ENCODE measurements at places on chromosomes 3 and 15.

DNA sequence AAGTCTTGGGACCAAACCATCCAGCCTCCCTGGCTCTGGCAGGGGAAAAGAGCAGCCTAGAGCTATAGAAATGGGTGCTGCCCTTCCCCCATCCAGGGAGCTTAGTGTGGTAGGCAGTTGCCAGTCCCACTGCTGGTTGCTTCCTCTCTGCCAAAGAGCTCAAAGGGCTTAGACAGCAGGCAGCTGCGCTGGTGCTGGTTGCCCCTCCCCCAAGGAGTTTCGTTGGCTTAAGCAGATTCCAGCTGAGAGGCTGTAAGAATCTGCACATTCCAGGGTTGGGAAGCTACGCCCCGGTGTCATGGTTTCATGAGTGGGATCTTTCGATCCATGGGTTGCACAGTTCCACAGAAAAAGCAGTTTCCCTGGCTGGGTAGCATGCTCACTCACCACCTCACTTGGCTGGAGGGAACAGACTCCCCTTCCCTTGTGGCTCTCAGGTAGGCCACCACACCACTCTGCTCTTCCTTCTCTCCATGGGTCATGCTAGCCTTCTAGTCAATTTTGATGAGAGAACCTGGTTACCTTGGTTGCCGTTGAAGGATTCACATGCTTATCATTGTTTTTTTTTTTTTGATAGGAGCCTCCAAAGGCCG is 195.1 kb downstream of the EPHA6 start:
- no peak for DNase-seq

- DNase-seq: no peak
Observed at GRCh38 chr3:15315003-15315402, 17.4 kb downstream of the SH3BP5 start.

- no peak for DNase-seq
Observed at GRCh38 chr3:141294848-141295247, 63.2 kb downstream of the PXYLP1 start.

GRCh38 chr3:181290941-181291340 is 301.4 kb upstream of the DNAJC19 start:
- no peak for DNase-seq

- DNase-seq: no peak
Observed at GRCh38 chr15:81394603-81395002, 20.6 kb upstream of the TMC3 start.

- no peak for DNase-seq
Observed at GRCh38 chr3:78872195-78872594, 895.6 kb downstream of the ROBO1 start.

GRCh38 chr3:79038057-79038456 is 729.7 kb downstream of the ROBO1 start:
- no peak for DNase-seq

GRCh38 chr3:113270068-113270467 is 58.7 kb downstream of the BOC start:
- no peak for DNase-seq

GRCh38 chr15:74174958-74175253 is 1.4 kb downstream of the ISLR start:
- DNase-seq: no peak

GRCh38 chr15:52233405-52233804 is 42.2 kb upstream of the GNB5 start:
- no peak for DNase-seq

- DNase-seq: no peak
Observed at GRCh38 chr3:74646094-74646493, 31.6 kb upstream of the CNTN3 start.

- DNase-seq: no peak
Observed at GRCh38 chr3:69207031-69207430, 84.6 kb upstream of the LMOD3 start.

DNA sequence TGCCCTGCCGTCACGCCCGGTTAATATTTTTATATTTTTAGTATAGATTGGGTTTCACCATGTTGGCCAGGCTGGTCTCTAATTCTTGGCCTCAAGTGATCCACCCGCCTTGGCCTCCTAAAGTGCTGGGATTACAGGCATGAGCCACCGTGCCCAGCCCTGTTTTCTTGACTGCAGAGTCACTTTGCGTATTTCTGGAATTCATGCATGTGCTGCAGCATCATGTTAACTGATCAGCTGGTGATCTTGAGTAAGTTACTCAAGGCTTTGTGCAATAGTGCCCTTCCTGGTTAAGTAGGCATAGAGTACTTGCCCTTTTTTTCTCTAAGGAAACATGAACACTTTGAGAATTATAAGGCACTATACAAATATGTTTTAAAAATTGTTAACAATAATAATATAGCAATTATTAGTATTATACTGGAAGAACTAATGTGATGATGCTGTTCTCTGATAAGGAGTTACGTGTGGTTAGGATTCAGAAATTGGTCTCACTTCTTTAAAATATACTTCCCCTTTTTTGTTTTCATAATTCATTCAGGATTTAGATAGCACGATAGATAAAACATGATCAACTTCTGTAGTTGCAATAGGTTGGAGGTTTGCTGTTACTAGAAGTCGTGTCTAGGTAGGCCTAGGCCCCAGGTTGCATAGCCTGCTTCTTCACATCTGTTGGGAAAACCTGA is 33.6 kb downstream of the GPR171 start:
- no peak for DNase-seq

GRCh38 chr3:94127115-94127514 is 64.3 kb downstream of the NSUN3 start:
- no peak for DNase-seq

- DNase-seq: no peak
Observed at GRCh38 chr3:77244981-77245380, 205.1 kb downstream of the ROBO2 start.

DNA sequence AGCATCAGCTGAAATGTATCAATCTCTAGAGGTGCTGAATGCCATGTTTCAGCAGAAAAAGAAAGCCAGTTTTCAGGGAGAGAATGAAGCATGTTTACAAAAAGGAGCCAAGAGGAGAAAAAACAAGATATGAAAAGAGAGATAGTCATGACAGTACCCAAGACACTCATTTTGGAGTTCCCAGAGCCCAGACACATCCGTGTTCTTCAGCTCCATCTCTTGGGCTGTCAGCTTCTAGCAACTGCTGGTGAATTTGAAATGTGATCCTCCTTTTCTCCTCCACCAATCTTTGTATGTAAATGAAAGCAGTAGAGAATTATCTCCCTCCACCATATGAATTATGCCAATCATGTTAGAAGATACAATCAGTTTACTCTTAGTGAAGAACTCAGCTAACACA is 93.0 kb upstream of the SLC25A36 start:
- no peak for DNase-seq

DNA sequence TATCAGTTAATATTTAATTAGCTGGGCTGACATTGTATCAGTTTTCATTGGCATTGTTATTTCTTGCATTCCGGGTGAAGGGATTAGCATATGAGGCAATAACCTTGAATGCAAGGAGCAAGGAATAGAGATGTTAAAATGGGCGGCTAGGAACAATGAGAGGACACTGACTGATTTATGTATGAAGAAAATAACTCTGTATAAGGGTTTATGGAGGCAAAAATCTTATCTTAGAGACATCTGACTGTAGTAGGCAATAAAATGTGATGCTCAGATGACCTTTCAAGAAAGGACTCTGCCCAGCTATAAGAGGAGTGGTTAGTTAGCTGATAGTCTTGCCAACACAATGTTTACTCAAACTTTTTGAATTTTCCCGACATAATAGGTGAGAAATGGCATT is 158.3 kb downstream of the EFHB start:
- DNase-seq: no peak

- DNase-seq: no peak
Observed at GRCh38 chr3:156017352-156018030, 102.9 kb upstream of the KCNAB1 start.

DNA sequence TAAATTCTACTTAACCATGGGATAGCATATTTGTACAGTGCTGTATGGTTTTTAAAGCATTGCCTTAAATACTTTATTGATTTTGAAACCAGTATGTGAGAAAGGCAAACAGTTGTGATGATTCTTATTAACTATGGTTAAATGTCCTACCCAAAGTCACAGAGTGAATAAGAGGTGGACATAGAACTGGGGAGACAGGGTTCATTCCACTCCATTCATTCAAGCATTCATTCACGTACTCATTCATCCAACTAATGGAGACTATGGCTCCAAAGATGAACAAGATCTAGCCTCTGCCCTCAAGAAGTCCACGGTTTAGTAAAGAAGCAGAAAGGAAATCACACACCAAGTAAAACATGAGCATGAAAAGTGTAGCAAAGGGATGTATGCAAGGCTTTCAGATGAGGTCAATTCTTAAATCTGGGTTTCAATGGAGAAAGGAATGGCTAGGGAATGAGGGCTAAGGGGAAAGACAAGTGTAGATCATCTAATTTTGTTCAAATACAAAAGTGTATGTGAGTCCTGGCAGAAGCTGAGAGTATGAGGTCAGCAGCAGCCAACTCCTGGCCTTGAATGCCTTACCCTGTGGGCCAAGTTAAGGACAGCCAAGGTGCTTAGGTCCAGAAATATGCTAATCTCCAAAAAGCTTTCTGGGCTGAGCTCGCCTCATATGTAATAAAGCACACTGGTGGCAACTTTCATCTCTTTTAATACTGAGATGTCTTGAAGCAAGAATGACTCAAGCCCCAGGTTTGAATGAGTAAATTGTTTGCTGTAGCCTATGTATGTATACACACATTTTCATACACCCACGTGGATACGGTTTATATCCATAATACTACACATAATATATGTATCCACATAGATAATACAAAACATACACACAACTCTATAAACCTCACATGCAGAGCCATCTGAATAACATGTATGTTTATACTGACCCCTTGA is 4.3 kb downstream of the TNIK start:
- no peak for DNase-seq

DNA sequence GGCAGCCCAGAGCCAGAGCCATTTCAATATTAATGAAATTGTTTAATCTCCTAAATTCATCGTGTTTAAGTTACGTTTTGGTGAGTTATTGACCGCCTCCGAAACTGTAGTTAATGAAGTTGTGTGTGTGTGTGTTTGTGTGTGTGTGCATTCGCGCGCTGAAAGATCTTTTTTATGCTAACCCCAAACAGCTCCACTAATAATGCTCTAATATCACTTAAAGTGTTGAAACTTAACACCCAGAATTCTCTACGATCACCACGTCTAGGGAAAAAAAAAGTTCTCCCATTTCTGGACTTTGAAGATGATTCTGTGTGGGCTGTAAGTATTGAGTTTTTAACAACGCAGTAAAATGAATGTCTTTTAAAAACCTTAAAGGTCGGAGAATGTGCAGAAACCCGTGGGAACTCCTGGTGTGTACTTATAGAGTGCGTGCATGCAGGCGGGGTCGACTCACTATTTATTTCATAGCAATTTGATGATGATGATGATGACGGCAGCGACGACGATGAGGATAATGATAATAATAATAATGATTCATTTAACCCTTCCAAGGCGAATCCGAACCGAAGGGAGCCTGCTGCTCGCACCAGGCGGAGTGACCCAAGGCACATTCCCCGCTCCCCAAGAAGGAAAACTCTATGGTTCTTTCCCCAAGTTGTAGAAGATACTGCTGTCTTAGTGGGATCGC is 1.4 kb upstream of the FOXB1 start:
- no peak for DNase-seq

DNA sequence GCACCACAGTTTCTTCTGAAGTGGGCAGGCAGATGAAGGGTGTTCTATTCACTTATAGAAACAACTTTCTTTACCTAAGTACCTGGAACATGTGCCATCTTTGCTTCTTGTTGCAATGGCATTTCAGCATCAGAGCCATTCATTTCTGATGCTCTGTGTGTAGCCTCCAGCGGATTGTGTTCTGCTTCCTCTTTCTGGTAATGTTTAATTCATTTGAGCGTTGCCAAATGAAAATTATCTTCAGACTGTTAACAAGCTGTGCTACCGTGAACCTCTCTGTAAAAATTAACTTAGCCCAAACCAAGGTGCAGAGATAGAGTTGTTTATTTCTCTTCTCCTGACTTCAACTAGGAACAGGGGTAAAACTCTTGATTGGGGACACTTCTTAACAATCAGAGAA is 302.0 kb downstream of the EDEM1 start:
- no peak for DNase-seq

GRCh38 chr15:58518626-58519025 is 86.8 kb downstream of the LIPC start:
- DNase-seq: no peak

GRCh38 chr3:160127308-160127707 is 97.9 kb upstream of the C3orf80 start:
- no peak for DNase-seq

- no peak for DNase-seq
Observed at GRCh38 chr15:89101302-89102193, 13.3 kb downstream of the ABHD2 start.

GRCh38 chr3:53629402-53629723 is 135.0 kb downstream of the CACNA1D start:
- no peak for DNase-seq

- no peak for DNase-seq
Observed at GRCh38 chr3:158267015-158267414, 157.1 kb downstream of the RSRC1 start.

DNA sequence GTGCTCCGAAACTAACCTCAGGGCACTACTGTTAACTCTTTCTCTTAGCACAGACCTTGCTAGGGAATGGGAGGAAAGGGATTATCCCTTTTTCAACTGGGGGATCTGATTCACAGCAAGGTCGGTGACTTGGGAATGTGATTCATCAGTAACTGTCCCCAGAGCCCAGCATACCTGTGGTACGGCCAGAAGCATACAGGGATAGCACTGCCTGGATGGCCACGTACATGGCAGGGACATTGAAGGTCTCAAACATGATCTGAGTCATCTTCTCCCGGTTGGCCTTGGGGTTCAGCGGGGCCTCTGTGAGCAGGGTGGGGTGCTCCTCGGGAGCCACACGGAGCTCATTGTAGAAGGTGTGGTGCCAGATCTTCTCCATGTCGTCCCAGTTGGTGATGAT is 2.3 kb downstream of the ACTC1 start:
- no peak for DNase-seq

DNA sequence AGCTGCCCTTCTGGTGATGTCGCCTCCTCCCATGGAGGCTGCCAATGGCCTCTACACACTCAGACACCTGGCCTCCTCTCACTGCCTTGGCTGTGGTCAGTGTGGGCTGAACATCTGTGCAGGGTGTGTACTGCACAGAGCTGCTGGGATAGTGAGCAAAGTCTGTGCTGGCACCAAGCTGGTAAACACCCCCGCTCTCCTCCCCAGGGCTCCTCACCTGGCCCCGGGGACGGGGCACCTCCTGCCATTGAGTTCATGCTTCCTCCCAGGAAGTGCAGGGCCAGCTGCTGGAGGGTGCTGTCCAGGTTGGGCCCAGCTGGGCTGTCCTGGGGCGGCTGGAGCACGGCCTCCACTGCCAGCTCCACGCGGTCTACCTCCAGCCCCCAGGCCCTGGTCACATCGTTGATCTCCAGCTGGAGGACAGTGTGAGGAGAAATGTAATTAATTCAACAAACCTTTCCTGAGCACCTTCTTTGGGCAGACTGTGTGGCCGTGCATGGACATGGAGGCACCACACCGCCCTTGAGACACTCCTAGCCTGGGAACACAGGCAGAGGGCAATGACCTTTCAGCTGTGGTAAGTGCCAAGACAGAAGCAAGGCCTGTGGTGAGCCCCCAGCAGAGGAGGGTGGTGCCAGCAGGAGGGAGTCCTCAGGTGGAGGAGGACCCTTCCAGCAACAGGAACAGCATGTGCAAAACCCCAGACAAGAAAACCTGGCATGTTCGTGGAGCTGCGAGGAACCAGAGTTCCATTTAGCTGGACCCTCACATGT is 6.8 kb downstream of the STOML1 start:
- DNase-seq: no peak
